ENCODE measurements at places on chromosomes 4 and X.

GRCh38 chr4:82043081-82043808 lies 330.5 kb downstream of the HNRNPD start:
- DNase-seq: no peak

DNA sequence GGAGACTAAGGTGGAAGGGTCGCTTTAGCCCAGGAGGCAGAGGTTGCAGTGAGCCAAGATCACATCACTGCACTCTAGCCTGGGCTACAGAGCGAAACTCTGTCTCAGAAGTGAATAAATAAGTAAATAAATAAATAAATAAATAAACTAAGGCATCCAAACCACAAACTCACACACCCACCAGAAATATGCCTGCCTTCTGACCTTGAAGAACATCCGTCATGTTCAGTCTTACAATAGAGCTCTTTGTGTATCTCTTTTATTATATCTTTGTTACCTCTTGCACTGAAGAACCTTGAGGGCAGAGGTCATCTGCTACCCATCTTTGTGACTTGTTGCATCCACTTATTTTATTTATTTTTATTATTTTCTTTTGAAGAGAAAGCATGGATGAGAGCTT lies 71.6 kb downstream of the PRRG1 start:
- no peak for DNase-seq

- DNase-seq: no peak
Measured at GRCh38 chrX:19565605-19566004, 50.3 kb upstream of the MAP3K15 start.

- no peak for DNase-seq
Measured at GRCh38 chr4:65083076-65083475, 587.2 kb downstream of the EPHA5 start.

DNA sequence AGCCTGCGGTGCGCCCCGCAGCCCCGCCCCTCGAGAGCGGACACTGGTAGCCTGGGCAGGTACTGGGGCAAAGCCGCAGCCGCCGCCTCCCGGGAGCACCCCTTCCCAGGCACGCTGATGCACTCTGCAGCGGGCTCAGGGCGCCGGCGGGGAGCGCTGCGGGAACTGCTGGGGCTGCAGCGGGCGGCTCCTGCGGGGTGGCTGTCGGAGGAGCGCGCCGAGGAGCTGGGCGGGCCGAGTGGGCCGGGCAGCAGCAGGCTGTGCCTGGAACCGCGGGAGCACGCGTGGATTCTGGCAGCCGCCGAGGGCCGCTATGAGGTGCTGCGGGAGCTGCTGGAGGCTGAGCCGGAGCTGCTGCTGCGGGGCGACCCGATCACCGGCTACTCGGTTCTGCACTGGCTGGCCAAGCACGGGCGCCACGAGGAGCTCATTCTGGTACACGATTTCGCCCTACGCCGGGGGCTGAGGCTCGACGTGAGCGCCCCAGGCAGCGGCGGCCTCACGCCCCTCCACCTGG lies 401 bp downstream of the SOWAHD start:
- DNase-seq: peak; percentile 25

DNA sequence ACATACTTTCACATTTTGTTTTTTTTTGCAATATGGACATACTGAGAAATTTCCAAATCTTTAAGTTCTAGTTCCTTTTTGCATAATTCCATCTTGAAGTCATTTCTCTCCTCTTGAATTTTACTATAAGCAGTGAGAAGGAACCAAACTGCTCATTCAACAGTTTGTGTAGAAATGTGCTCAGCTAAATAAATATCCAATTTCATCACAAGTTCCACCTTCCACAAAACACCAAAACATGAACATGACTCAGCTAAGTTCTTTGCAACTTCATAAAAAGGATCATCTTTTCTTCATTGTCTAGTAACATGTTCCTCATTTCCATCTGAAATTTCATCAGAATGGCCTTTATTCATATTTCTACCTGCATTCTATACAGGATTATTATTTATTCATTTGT lies 77.3 kb upstream of the FGF13 start:
- DNase-seq: no peak

GRCh38 chr4:86011117-86011516 lies 348.7 kb downstream of the MAPK10 start:
- no peak for DNase-seq

DNA sequence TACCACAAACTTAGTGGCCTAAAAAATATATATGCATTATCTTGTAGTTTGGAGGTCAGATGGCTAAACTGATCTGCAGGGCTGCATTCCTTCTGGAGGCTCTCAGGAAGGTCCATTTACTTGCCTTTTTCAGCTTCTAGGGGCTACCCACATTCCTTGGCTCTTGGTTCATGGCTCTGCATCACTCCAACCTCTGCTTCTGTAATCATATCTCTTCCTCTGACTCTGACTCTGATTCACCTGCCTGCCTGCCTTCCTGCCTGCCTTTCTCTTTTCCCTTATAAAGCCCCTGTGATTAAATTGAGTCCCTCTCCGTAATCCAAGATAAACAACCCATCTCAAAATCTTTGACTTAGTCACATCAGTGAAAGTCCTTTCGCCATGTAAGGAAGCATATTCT lies 25.0 kb upstream of the FRMPD4 start:
- DNase-seq: no peak

GRCh38 chrX:132651421-132652086 lies 162.7 kb upstream of the MBNL3 start:
- DNase-seq: no peak

GRCh38 chr4:27442146-27442545 lies 581.5 kb downstream of the STIM2 start:
- no peak for DNase-seq

DNA sequence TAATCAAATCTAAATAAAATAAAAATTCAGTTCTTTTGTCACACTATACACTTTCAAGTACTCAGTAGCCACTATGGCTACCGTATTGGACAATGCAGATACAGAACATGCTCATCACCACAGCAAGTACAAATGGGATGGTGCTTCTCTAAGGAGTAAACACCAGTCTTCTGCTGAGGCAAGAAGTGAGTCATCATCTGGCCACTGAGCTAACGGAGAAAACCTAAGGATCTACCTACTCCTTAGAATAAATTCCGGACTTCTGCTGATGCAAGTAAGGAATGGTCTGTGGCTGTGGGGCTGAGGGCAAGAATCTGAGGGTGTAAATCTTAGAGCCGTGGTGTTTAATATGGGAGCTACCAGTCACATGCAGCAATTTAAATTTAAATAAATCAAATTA lies 11.3 kb upstream of the RBMXL3 start:
- no peak for DNase-seq

GRCh38 chrX:259692-260355 lies 21.4 kb upstream of the PLCXD1 start:
- DNase-seq: peak; percentile 2

DNA sequence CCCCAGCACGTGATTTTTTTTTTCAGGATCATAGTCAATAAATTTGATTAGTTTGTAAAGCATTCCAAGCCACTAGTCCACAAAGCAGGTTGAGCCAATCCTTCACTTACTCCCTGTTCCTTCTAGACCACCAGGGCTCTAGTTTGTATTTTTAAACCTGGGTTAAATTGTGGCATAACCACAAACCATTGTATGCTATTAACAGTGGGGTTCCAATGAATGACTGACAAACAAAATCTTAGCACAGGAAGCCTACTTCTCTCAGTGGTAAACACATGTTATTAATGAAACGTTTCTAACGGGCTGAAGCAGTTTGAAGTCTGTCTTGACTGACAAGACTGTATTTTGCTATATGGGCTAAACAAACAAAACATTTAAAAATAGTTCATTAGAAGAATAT lies 48.6 kb upstream of the GYPA start:
- no peak for DNase-seq

DNA sequence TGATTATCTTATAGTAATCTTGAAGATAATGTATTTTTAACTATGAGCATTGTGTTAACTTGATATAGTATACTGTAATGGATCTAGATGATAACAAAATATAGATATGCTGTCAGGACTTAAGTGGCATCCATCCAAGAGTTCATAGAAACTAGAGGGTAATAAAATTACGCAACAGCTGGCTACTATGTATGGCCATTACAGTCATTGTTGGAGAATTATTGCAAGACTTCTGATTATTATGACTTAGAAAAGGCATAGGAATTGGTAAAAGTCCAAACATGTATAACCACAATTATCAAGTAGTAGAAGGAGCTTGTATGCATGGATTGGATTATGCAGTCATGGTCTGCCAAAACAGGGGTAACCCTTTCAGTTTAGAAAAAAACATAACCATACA lies 9.5 kb downstream of the OGT start:
- DNase-seq: no peak

GRCh38 chrX:153813161-153813560 lies 17.2 kb downstream of the PDZD4 start:
- DNase-seq: no peak

GRCh38 chr4:103443324-103443723 lies 245.2 kb upstream of the CENPE start:
- no peak for DNase-seq

DNA sequence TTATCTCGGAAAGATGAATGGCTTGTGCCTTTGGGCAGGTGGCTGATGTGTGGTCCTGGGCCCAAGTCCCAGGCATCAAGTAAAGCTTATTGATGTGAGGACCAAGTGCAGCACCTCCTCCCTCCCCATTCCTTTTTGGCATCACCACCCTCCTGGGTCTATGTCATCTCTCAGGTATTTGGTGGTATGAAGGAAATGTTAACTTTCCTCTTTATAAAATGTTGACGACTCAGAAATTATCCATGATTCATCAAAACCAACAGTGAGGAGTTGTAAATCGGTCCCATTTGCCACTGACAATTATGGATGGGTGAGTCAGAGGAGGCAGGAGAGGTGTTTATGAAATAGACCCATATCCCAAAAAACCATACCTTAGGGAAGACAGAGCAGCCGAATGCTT lies 229.4 kb upstream of the GATB start:
- no peak for DNase-seq

DNA sequence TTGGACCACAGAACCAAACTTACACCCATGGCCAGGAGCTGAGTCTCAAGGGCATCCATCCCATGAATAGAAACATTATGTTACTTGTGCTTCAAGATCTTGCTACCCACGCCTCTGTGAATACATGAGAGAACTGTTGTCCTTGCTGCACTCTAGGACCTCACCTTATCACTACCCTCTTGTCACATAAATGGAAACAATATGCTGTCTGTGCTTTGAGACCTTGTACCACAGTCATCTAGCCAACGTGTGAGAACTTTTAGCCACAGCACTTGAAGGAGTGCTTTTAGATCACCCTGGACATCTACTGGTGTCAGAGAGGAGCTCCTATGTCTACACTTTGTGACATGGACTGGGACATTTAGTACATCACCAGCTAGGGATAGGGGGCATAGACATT lies 30.7 kb upstream of the HUWE1 start:
- no peak for DNase-seq

GRCh38 chr4:16116493-16116990 lies 32.7 kb upstream of the PROM1 start:
- no peak for DNase-seq

- DNase-seq: no peak
Measured at GRCh38 chr4:128310266-128310697, 22.7 kb upstream of the PGRMC2 start.

- DNase-seq: no peak
Measured at GRCh38 chr4:180153587-180153986, 2089.6 kb upstream of the TENM3 start.

GRCh38 chrX:131762802-131763234 lies 218.9 kb downstream of the OR13H1 start:
- DNase-seq: peak; percentile 78

GRCh38 chr4:152786627-152787026 lies 6.9 kb downstream of the ARFIP1 start:
- DNase-seq: no peak

DNA sequence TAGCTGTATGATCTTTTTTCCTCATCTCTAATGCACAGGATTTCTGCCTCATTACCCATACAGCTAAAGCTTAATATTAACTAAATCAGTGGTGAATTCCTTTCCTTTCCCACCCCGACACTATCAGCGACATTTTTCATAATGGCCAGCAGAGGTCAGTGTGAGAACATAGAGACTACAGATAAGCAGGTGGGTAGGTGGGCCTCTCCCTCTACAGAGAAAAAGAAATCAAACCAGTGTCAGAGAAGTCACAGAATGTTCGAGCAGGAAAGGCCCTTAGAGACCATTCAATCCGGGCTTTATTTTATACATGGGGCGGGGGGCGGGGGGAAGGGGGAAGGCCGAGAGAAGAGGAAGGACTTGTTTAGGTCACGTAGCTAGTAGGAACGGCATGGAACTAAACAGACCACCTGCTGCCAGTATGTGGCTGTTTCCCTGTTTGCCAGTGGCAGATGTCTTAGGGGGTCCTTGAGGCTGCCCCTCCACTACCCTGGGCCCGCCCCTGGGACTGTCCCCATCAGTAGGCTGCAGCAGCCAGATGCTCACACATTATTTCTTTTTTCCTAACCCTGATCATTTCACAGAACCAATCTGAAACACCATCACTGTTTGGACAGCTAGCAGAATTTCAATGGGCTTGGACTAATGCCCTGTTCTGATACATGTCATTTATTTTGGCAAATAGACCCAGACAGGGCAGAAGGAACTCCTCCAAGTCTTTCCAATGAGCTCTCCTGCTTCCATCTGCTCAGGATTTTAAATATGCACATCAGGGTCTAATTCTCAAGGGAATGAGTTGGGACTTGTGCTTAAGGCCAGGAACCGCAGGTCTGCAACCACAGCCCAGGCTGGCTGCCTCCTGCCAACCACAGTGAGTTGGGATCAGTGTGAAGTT lies 133.4 kb downstream of the ATG4A start:
- peak; percentile 3 for DNase-seq

- no peak for DNase-seq
Measured at GRCh38 chr4:67810011-67810410, 55.8 kb upstream of the GNRHR start.

DNA sequence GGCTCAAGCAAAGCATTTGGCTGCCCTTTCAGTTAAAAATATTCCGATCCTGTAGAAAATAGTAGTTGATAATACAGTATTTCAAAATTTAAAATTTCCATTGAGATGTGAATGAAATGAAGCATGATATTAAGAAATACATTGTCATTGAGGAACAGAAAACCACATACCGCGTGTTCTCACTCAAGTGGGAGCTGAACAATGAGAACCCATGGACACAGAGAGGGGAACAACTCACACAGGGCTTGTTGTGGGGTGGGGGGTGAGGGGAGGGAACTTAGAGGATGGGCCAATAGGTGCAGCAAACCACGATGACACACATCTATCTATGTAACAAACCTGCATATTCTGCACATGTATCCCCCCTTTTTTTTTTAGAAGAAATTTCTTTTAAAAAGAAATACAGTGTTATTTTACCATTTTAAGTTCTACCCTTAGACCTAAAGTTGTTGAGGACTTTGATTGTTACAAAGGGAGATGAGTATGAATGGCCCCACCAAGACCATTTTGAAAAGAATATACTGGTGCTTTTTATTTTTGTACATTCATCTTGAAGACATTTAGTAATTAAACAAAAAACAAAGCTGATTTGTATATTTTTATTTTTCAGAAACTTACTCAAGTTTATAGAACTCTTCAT lies 52.0 kb upstream of the IL13RA1 start:
- DNase-seq: no peak

GRCh38 chr4:68569466-68570121 lies 6.5 kb downstream of the UGT2B17 start:
- DNase-seq: no peak

GRCh38 chrX:52261125-52261462 lies 76.4 kb downstream of the MAGED4 start:
- DNase-seq: no peak

Data from CD4-positive, alpha-beta T cell treated with Interleukin-6 at 100 ng/mL for 8 hours (primary cell).